ENCODE measurements at places on chromosomes 16 and 17.

DNA sequence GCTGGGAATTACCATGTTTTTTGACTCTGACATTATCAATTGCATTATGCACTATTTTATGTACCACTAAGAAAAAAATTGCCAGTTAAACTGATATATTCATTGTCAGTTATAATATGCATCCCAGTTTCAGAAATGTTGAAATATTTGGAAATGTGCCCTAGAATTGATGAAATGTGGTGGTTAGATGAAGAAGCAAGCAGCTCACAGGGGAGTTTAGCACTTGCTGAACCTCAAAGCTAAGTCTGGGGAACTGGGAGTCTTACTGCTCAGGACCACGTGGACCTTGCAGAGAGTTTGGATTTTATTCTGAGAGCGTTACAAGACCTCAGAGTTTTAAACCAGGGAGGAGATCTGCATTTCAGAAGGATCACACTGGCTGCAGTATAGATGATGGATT is 67.9 kb downstream of the TNRC6C start:
- DNase-seq = no peak

GRCh38 chr16:17080105-17080504 is 390.7 kb downstream of the XYLT1 start:
- no peak for DNase-seq

GRCh38 chr16:13206606-13207005 is 305.2 kb downstream of the SHISA9 start:
- no peak for DNase-seq

GRCh38 chr16:82031116-82032084 is 3.7 kb upstream of the HSD17B2 start:
- DNase-seq = peak; percentile 59

DNA sequence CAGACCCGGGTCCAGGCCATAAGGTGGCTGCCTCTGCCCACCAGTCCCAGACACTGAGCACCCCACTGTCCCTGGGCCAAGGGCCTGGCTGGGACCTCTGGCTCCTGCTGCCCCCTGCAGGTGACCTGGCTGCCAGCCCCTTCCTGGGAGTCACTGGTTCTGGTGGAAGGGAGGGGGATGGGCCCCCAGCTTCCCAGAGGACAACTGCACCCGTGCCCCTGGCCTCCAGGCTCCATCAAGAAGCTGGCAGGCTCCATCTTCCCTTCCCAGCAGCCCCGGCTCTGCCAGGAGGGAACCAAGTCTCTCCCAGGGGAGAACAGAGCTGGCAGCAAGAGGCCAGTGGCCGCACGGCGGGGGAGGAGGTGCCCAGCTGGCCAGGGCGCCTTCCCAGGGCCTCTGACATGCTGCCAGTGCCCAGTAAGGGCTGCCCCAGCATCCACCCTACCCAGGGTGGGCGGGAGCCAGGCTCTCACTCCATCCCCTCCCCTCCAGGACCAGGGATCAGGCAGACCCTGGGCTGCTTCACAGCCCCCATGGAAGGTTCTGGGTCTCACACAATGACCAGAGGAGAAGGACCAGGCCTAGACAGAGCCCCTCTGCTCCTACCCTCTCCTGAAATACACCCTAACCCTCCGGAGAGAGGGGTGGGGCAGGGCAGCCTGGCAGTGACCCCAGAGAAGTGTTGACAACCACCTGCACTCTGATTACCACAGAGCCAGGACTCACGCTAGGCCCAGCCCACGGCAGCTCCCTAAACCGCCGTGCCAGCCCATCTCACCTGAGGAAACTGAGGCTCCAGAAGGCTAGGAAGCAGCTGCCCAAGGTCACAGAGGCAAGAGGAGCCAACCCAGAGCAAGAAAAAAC is 3.6 kb downstream of the CLUH start:
- DNase-seq = peak; percentile 31

- no peak for DNase-seq
Observed at GRCh38 chr17:913207-913606, 66.4 kb downstream of the NXN start.

GRCh38 chr17:62880120-62880519 is 72.0 kb upstream of the MARCHF10 start:
- DNase-seq = no peak

- DNase-seq = no peak
Observed at GRCh38 chr16:53745086-53745485, 41.1 kb downstream of the FTO start.

GRCh38 chr16:12317121-12317810 is 340.7 kb downstream of the SNX29 start:
- no peak for DNase-seq

DNA sequence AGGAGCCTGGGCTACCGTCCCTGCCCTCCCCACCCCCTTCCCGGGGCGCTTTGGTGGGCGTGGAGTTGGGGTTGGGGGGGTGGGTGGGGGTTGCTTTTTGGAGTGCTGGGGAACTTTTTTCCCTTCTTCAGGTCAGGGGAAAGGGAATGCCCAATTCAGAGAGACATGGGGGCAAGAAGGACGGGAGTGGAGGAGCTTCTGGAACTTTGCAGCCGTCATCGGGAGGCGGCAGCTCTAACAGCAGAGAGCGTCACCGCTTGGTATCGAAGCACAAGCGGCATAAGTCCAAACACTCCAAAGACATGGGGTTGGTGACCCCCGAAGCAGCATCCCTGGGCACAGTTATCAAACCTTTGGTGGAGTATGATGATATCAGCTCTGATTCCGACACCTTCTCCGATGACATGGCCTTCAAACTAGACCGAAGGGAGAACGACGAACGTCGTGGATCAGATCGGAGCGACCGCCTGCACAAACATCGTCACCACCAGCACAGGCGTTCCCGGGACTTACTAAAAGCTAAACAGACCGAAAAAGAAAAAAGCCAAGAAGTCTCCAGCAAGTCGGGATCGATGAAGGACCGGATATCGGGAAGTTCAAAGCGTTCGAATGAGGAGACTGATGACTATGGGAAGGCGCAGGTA is 762 bp downstream of the CDK12 start:
- DNase-seq = peak; percentile 37

DNA sequence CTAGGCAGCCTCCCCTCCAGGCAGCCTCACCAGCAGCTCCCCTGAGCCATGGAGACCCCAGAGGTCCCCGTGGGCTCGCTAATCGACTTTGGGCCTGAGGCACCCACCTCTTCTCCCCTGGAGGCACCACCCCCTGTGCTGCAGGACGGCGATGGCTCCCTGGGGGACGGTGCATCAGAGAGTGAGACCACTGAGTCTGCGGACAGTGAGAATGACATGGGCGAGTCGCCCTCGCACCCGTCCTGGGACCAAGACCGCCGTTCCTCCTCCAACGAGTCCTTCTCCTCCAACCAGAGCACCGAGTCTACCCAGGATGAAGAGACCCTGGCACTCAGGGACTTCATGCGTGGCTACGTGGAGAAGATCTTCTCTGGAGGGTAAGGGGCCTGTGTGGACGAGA is 39.4 kb downstream of the KIAA0513 start:
- no peak for DNase-seq

DNA sequence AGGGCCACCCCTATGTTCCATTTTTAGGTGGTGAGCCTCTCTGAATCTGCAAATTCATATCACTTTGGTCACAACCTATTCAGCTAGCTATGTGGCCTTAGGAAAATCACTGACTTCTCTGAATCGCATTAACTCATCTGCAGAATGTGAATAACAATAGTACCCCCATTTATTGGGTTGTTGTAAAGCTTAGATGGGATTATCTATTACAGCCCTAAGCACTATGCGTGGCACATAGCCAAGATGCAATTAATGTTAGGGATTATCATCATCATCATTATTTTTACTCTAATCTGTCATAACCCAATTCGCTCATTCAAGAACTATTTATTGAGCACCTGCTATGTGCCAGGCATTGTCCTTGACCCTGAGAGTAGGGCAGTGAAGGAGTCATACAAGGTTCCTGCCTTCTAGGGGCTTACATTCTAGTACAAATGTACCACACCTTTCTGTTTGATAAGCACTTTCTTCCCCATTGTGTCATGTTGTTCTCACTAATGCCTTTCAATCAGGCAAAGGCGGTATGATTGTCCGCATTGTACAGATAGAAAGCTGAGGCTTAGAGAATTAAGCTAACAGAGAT is 38.5 kb downstream of the CHD9 start:
- no peak for DNase-seq

- no peak for DNase-seq
Observed at GRCh38 chr17:17054636-17055035, 12.4 kb downstream of the MPRIP start.

DNA sequence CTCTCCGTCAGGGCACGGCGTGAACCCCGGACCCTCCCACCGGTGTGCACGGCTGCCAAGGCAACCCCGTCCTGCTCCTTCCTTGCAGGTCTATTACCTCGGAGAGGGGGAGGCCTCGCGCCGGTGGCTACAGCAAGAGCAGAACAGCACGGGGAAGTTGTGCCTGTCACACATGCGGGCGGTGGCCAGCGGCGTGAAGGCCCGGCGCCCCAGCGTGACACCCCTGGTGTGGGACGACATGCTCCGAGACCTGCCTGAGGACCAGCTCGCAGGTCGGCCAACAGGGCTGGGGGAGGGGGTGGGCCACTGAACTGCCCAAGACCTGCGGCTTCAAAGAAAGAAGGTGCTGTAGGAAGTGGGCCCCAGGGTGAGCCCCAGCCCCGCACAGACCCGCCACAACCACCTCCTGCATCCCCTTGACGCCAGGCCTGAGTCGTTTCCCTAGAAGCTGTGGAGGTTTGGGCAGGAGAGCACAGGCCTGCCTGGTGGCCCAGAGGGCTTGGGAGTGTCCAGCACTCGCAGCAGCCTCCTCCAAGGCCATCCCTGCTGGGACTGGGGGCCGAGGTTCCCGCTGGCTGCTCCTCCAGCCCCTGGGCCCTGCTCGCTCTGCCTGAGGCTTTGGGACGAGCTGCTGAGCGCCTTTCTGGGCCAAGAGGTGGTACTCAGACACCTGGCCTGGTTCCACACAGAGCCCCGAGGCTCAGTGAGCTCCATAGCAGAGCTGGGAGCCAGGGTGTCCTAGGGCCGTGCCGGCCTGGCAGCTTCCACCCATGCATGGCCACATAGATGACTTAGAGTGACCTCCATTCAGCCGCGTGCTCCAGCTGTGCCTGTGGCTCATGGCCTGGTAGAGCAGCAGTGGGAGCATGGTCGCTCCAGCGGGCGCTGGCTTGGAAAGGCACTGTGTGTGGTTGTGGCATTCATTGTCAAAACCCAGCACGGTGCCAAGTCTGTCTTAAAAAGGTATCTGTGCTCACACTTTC is 14.7 kb downstream of the CYBC1 start:
- no peak for DNase-seq

DNA sequence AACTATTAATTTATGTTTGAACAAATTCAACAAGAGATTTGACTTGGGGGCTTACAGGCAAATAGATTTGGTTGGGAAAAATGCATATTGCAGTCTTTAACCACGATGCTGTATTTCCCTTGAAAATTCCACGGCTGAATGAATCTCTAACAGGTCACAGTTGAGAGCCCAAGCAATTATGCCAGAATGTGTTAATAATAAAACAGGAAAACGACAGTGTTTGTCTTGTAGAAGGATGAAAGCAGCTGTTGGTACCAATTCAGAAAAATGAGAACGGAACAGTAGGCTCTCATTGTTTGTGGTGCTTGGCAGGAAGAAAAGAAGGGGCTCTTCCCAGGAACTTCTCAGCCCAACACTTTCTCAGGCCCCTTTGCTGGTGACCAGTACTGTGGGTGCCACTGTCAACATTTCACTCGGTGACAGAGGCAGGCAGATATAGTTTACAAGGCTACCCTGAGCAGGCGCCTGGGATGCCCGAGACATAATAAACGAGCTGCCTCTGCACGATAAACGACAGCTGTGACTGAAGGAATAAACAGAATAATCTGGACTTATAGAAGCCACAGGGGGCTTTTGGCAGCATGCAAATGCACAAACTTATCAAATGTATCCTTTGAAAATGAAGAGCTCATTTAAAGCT is 387.1 kb downstream of the HS3ST4 start:
- no peak for DNase-seq

DNA sequence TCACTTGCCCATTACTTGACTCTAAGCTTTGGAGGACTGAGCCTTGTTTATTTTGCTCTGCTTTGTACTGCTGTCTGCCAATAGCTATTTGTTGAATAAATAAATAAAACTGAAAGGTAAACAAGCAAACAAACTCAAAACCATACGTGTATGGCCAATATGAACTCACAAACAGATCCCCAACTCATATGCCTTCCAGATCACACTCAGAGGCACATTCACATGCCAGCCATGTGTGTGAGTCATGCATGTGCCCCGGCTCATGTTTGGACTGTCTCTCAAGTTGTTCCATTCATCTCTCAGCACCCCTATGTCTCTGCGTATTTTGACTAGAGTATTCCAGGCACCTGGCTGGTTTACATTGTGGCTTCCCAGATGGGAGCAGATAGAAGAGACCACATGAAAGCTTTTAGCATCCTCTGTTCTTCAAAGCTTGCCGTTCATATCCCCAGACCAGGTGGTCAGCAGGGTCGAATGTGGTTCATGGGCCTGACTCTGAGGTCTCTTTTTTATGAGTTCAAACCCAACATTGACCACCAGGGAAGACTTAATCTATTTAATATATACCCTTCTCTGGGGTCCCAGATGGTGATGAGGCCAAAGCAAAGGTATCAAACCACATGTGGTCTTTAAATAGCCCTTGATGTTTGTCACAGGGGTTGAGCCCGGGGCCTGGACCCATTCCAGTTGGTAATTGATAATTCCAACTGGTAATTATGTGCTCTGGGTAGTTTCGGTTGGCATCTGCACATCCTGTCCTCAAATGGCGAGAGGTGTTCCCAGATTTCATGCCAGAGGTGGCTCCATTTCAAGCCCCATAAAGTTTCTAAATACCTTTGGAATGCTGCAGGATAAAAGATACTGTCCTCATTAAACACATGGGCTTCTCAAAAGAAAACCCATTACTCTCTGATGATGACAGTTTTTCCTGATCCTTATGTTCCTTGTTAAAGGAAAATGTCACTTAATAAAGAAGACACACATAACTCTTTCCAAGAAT is 287.3 kb upstream of the MAF start:
- no peak for DNase-seq

- no peak for DNase-seq
Observed at GRCh38 chr16:78257376-78257728, 157.9 kb downstream of the WWOX start.

DNA sequence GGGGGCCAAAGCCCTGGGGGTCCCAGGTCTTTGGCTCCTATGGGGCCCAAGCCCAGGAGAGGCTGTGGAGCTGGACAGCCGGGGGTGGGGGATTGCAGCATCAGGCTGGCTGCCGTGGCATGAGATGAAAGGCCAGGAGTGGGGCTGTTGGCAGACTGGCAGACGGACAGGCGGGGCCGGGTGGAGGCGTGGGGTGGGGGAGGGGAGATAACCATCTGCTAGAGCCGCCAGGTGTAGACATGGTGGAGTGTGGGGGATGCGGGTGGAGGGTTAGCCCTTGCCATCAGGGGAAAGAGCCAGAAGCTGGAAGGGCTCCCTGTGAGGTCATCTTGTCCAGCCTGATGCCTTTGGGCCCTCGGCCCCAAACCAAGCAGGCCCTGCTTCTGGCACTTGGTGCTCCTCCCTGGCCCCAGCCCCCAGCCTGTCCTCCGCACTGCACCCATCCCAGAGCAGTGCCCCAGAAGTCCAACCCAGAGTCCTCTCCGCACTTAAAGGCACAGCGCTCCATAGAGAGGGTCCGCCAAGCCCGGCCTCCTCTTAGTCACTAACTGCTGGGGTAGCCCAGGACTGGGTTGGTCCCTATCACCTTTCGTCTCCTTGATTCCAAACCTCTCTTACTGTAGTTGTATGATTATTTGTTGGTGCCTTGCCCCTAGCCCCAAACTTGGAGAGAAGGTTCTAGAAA is 33.3 kb upstream of the DLX4 start:
- no peak for DNase-seq

GRCh38 chr17:30005709-30006320 is 64.4 kb downstream of the EFCAB5 start:
- DNase-seq = no peak

GRCh38 chr16:88398874-88399178 is 16.1 kb downstream of the ZNF469 start:
- DNase-seq = no peak

GRCh38 chr16:7914748-7915147 is 582.1 kb downstream of the RBFOX1 start:
- no peak for DNase-seq

Data from NB4 (cell line).